IMR-90 (cell line): ENCODE measurements at places on chromosomes 4 and X. TPM values are rescaled to one million over a fixed set of nuclear protein-coding genes. Genes with fewer than 3 reads are reported as not detected.

GRCh38 chrX:55030271-55031205, at the start of gene ALAS2:
ALAS2 (minus strand) TSS chrX:55030977; CDS start chrX:55026000, 4,977 bp downstream.
- no peak within 1 kb of the TSS for H3K27ac ChIP-seq
- no peaks in the 10 kb centered on the region for H3K36me3 ChIP-seq
- H3K27me3 ChIP-seq: peaks cover 8% of the 10 kb centered on the region
- no peak within 1 kb of the TSS for H3K4me3 ChIP-seq

DNA sequence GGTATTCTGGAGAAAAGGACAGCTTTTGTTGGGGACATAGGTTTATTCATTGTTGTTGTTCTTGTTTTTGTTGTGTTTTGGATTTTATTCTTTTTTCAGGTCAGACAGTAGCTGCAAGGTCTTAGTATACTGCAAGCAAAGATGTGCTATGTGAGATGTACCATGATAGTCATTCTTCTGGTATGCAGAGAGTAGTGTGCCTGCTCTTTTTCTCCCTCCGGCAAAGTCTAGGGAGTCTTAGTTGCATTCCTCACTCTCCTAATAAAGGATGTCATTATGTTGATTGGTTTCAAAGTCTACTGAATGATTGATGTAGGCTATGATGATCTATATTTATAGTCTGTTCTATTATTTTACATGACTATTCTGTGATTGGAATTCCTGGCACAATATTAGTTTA, 119.9 kb upstream of the POF1B start:
- no peak overlapping the region for H3K4me3 ChIP-seq
- no peak overlapping the region for H3K27ac ChIP-seq
- H3K27me3 ChIP-seq: no peaks in the 10 kb centered on the region

The SPANXB1 gene
- total RNA-seq: not detected in 2 replicates

GRCh38 chr4:16496501-16496900, 270.2 kb upstream of the TAPT1 start:
- H3K27me3 ChIP-seq: no peaks in the 10 kb centered on the region
- H3K36me3 ChIP-seq: no peaks in the 10 kb centered on the region; the same call in 1 of the 2 replicates
- no peak overlapping the region for H3K27ac ChIP-seq
- H3K4me1 ChIP-seq: no peaks in the 10 kb centered on the region
- H3K4me3 ChIP-seq: no peak overlapping the region

DNA sequence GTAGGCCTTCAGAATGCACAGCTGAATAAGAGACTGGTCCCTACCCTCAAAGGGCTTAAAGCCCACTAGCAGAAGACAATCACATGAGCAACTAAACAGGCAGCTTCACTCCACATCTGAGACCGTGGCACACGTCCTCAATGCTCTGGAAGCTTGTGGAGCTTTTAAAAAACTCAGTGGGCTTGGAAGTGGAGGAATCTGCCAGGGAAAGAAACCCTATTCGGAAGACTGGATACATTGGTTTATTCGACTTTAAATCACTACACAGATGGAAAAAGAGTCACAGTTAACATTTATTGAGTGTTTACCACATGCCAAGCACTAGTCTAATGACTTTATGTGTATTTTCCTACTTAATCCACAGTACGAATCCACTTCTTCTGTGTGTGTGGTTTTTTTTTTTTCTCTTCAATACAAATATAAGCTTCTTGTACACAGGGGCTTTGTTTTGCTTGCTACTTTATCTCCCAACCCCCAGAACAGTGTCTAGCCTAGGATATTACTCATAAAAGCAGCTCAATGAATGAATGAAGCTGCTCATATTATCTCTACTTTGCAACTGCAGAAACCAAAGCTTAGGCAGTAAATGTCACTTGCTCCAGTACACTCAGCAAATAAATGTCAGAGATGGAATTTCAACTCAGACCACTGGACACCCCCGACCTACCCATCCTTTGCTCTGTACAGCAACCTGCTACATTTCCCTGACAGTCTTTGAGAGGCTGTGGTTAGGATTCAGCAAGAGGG, 137.7 kb downstream of the LDB2 start:
- H3K36me3 ChIP-seq: no peaks in the 10 kb centered on the region; the same call in 1 of the 2 replicates
- H3K4me3 ChIP-seq: no peak overlapping the region
- no peak overlapping the region for H3K27ac ChIP-seq
- H3K27me3 ChIP-seq: no peaks in the 10 kb centered on the region
- DNase-seq: no peak

DNA sequence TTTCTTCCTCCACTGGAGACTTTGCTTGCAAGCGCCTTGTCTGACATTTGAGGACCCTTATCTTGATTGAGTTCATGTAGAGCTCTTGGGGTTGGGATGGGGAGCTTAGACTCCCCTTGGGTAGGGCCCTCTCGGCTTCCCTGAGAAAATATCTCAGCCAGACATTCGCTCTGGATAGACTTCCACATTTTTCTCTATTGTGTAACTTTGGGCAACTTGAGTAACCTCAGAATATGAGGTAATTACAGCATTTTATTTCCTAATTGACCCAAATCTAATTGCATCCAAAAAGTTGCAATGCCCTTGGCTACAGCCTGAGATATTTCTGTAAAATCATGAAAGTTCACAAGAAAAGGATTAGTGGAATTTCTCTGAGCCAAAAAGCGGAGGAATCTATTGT, 102.8 kb upstream of the MXRA5 start:
- DNase-seq: no peak
- no peak overlapping the region for H3K4me3 ChIP-seq
- H3K27ac ChIP-seq: no peak overlapping the region
- no peaks in the 10 kb centered on the region for H3K4me1 ChIP-seq
- no peaks in the 10 kb centered on the region for H3K27me3 ChIP-seq

The RWDD4 gene
- 8.8 and 22.2 TPM in 2 replicates for total RNA-seq

DNA sequence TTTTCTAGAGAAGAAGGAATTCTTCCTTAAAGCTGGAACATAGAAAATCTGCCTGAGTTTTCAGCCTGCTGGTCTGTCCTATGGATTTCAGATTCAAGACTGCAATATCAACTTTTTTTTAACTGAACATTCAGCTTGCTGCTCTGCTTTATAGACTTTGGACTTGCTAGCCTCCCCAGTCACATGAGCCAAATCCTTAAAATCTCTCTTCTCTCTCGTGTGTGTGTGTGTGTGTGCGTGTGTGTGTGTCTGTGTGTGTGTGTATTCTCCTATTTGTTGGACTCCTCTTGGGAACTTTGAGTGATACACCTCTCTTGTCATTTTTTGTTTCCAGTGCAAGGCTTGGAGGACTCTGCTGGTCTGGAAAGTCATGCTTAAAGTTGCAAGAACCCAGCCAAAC, 6.8 kb upstream of the TBC1D19 start:
- H3K36me3 ChIP-seq: no peaks in the 10 kb centered on the region
- H3K4me1 ChIP-seq: peaks cover 8% of the 10 kb centered on the region
- H3K27me3 ChIP-seq: no peaks in the 10 kb centered on the region; the same call in 1 of the 2 replicates

GRCh38 chrX:153885968-153886903, at the start of gene L1CAM:
L1CAM (minus strand) TSS chrX:153886173; CDS start chrX:153875836, 10,337 bp downstream.
- DNase-seq: no peak
- no peaks in the 10 kb centered on the region for H3K4me1 ChIP-seq
- no peak within 1 kb of the TSS for H3K27ac ChIP-seq
- H3K27me3 ChIP-seq: peaks cover 62% of the 10 kb centered on the region

- peak; percentile 65 for DNase-seq
- H3K27me3 ChIP-seq: no peaks in the 10 kb centered on the region
- H3K4me1 ChIP-seq: peaks cover 2% of the 10 kb centered on the region; the same call in 1 of the 2 replicates
- H3K36me3 ChIP-seq: peaks cover 6% of the 10 kb centered on the region
These were observed 67.2 kb downstream of the ANTXR2 start for GRCh38 chr4:80005863-80006262.

DNA sequence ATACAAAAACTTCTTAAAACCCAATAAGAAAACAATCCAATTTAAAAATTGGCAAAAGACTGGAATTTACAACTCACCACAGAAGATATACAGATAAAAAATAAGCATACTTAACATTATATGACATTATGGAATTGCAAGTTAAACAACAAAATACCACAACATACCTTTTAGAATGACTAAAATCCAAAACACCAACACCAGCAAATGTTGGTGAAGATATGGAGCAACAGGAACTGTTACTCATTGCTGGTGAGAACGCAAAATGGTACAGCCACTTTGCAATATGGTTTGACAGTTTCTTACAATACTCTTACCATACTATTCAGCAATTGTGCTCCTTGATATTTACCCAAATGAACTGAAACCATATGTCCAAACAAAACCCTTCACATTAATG, 112.4 kb downstream of the ADGRL3 start:
- no peaks in the 10 kb centered on the region for H3K27me3 ChIP-seq
- DNase-seq: peak; percentile 2
- H3K4me1 ChIP-seq: no peaks in the 10 kb centered on the region
- no peak overlapping the region for H3K4me3 ChIP-seq
- no peaks in the 10 kb centered on the region for H3K36me3 ChIP-seq

The EPGN gene
- 0.18 TPM in 1 of 2 replicates, not detected in the other for total RNA-seq

DNA sequence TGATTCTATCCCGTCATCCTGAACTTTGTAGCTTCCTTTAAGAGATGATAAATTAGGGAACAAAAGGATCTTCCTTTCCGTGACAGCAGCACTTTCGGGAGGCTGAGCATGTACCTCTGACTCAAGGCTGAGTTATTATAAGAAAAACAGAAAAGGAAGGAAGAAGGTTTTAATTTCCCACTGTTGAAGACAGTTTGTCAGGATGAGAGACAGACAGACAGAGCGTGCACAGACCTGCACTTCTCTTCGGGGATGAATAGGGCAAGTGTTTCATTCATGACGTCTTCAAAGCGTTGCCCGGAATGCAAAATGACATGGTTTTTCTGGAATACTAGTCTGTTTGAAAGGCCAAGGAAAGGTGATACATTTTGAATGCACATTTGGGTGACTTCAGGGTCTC, 405.3 kb upstream of the FAT1 start:
- no peaks in the 10 kb centered on the region for H3K36me3 ChIP-seq
- no peaks in the 10 kb centered on the region for H3K27me3 ChIP-seq
- H3K27ac ChIP-seq: no peak overlapping the region
- no peaks in the 10 kb centered on the region for H3K4me1 ChIP-seq
- DNase-seq: peak; percentile 21
